ENCODE measurements at places on chromosomes 6 and 20.

- DNase-seq, result no peak
Observed at GRCh38 chr6:1475174-1475573, 85.8 kb downstream of the FOXF2 start.

DNA sequence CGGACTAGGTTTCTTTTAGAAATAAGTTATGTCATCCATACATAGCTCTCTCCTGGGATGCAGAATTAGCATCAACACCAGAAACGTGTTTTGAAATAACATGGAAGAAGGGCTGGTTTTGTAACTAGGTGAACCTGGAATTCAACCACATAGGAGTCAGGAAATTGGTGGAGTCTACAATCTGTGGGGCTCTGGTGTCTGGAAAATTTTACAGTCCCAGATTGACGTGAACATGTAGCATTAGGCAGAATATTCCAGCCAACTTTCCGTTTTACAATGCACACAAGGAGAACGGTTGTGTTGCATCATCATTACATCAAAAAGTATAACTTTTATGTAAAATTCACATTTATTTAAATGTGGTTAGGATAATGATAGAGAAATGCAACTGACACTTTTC, 1.9 kb downstream of the KCNQ5 start:
- DNase-seq, result no peak

- no peak for DNase-seq
Observed at GRCh38 chr20:33670715-33671499, 3.3 kb downstream of the NECAB3 start.

GRCh38 chr20:61570646-61571195, 318.7 kb downstream of the CDH4 start:
- no peak for DNase-seq

GRCh38 chr6:132399376-132400074, 1.8 kb downstream of the MOXD1 start:
- peak; percentile 85 for DNase-seq

GRCh38 chr20:63840405-63840828, 9.4 kb upstream of the ZBTB46 start:
- DNase-seq, result no peak

- DNase-seq, result peak; percentile 15
Observed at GRCh38 chr6:13664703-13665352, 46.8 kb downstream of the RANBP9 start.

DNA sequence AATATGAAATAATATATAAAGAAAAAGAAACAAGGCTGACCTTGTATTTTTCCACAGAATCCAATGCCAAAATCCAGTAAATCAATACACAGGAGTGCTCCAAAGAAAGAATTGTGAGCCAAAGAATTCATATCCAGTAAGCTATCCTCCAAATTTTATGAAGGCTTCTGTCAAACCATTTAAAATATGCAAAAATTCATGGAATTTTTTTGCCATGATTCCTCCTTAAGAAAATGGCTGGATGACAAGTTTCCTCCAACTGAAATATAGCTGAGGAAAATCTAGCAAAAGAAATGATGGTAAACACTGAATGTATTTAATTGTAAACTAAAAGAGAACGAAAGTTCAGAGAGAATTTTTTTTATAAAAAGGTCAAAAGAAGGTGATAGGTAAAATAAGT, 290.3 kb downstream of the UBE3D start:
- DNase-seq, result peak; percentile 4

DNA sequence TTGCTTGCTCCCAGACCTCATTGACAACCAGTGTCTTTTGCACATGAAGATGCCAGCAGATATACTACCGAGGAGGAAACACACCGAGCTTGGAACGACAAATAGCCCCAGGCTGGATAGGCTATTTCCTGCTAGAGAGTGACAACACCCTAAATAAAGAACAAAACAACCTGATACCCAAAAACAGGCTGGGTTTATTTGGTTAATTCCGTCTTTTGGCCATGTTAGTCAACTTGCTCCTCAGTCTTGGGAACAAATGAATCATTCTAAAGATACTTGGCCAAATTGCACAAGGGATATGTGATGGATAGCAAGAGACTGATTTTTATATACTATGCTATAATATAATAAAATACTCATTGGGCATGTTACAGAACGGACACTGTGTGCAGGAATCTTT, 11.5 kb upstream of the MUC22 start:
- DNase-seq, result no peak

DNA sequence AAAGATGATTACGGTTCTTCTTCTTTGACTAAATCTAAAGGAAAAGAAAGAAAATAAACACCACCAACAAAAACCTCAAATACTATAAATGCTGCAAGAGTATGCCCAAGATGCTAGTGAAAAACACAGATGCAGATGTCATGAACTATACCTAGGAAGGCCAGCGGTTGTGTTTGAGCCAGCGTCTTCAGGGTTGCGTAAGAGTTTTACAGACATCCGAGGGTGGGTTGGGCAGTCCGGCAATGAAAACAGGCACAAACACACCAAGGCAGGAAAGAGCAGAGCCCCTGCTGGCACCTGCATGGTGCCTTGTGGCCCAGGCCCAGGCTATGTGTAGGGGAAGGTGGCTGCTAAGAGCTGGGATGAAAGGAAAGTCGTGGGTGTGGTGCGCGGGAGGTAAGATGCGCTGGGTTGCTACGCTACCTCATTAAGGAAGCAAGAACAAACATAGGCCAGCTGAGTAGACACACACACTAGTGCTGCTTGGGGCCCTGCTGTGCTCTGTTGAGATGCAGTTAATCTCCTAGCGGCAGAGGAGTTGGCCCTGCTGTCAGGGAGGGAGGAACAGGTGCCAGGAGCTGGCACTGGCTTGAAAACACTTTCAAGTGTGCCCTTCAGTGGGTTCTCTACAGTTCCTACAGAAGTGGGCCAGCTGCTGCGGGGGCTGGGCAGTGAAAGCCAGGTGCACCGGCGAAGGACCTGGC, 170.2 kb upstream of the PLN start:
- DNase-seq, result no peak

DNA sequence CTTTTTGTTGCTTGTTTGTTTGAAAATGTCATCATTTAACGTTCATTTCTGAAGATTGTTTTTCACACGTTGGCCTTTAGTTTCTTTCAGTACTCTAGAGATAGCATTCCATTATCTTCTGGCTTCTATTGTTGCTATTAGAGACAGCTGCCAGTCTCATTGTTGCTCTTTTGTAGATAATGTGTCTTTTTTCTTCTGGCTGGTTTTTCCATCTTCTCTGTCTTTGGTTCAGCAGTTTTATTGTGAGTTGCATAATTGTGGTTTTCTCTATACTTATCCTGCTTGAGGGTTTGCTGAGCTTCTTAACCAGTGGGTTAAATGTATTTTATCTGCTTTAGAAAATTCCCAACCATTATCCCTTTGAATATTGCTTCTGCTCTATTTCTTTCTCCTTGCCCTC, 23.2 kb upstream of the AIG1 start:
- no peak for DNase-seq

DNA sequence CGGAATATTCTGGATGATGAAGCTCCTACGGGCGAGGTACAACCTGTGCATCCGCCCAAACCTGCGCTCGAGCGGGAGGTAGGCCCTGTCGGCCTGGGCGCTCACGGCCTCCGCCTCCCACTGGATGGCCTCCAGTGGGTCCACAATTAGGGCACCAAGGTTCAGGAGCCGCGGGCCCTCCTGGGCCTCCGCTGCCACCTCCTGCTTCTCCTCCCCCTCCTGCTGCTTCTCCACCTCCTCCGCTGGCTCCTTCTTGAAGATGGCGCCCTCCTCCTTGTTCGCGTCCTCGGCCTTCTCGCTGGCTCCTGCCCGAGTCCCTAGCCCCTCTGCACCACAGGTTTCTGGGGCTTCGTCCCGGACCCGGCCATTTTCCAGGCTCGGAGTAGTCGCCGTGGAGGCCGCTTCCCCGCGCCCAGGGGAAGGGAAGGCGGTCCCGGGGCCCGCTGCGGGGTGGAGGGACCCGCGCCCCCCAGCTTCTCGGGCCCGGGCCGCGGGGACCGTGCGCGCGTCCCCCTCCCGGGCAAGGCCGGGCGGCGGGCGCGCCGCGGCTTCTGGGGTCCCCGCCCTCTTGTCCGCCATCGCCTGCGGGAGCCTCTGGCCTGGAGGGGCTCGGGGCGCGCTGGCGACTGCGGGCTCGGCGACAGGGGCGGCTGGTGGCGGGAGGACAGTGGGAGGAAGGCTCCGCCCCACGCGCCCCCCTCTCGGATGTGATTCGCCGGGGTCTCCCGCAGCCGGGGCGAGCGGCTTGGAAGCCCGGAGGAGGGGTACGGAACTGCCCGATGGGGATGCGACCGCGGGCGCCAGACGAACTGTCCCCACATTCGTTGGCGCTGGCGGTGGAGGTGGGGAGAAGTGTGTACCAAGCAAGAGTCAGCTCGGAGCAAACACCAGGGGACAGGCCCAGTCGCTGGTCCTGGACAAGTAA, 17.6 kb downstream of the PLAGL2 start:
- no peak for DNase-seq

DNA sequence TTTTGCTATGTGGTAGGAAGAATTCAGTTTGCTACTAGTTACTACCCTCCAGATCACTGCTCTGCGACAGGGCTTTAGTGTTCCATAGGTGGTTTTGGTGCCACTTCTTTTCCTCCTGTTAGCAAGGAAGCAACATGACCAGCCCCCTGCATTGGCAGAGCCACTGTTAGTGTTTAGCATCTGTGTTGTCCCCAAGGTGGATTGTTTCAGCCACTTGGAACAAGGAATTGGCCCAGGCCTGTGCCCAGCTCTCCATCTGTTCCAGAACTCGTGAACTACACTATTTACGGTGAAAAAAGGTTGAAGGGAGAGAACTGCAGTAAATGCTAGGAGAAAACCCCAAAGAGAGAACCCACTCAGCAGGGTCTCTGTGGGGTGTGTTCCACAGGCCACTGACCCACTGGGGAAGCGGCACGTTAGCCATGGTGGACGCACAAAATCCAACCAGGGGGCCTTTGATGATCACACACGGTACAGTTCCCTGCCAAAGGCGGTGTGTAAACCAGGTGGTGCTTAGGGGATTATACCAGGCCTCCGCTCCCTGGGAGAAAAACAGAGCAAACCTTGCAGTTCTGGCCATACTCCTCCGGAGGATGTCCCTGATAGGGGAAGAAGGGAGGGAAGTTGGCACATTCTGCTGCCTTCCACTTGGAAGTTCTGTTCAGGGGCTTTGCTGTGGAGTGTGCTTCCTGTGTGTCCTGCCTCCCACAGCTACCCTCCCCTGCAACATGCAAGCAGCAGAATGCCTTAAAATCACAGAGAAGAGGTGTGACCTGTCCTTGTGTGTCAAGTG, 72.3 kb downstream of the LYRM2 start:
- DNase-seq, result no peak

GRCh38 chr6:139378882-139379341, 4.5 kb upstream of the CITED2 start:
- DNase-seq, result peak; percentile 40

DNA sequence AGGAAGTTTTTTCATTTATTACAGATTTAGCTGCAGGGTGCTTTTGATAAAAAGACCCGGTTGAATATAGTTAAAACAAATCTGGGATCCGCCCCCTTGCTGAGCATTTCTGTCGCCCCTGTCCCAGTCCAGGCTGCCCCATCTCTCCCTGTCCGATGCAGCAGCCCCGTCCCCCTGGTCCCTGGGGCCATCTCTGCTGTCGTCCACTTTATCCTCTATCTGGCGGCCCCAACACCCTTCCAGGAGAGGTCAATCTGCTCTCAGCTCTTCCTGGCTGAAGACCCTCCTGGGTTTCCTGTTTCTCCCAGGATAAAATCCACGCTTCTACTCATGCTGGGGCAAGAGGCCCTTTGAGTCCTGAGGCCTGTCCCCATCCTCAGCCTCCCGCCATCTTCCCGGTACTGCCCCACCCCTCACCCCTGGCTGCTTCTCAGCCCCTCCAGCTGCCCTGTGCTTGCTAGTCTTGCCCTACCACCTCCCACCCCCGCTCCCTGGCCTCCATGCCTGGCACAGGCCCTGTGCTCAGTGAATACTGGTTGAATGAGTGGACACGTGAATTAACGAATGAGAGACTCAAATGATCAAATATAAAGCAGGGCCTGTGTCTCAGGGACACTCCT, 16.0 kb upstream of the PHACTR3 start:
- DNase-seq, result no peak

- DNase-seq, result no peak
Observed at GRCh38 chr20:18496042-18496441, 983 bp downstream of the RBBP9 start.

DNA sequence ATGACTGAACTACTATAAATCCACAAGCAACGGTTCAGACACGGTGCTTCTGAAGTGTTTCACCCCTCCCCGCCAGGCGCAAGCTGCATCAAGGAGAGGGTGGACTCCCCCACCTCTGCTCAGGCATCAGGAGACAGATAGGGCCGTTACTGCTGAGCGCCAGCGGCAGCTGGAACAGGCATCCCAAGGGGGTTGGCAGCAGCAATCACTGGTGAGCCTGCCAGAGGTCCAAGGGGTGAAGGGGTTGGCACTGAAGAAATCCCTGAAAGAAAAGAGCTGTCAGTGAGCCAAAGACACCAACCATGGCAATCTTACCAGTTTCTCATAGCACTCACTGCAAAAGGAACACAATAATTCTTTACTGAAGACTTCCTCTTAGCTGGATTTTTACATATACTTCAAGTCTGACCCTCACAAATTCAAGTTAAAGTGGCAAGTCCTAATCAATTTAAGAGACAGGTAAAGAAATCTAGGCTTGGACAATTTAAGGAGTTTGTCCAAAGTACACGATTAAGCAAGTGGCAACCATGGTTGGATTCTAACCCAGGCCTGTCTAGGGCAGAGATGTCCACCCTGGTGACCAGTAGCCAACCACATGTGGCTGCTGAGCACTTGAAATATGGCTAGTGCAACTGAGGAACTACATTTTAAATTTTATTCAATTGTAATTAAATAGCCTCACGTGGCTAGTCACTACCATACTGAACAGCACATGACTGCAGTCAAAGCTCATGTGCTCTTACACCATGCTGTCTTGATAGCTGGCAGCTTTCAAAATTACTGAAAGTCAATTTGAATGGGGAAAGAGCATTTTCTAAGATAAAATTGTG, 21.7 kb upstream of the TBC1D20 start:
- DNase-seq, result no peak

DNA sequence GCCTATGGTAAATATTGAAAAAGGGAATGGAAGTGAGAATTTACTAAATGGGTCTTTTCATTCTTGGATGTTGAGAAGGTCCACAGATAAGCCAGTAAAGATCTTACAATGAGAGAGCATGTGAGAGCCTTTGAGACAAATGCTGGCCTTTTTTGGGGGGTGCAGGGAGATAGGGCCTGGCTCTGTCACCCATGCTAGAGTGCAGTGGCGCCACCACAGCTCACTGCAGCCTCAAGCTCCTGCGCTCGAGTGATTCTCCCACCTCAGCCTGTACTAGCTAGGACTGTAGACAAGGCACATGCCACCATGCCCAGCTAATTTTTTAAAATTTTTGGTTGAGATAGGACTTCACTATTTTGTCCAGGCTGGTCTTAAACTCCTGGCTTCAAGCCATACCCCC, 63.2 kb upstream of the TMEM181 start:
- DNase-seq, result no peak

GRCh38 chr6:117911660-117912059, 4.6 kb downstream of the SLC35F1 start:
- DNase-seq, result no peak

- no peak for DNase-seq
Observed at GRCh38 chr20:49924247-49924646, 8.9 kb upstream of the SPATA2 start.

- no peak for DNase-seq
Observed at GRCh38 chr6:28000351-28001045, 43.5 kb downstream of the OR2B6 start.

GRCh38 chr20:46000262-46000996, 8.3 kb upstream of the MMP9 start:
- DNase-seq, result no peak

- peak; percentile 87 for DNase-seq
Observed at GRCh38 chr6:16277101-16277981, 39.0 kb downstream of the GMPR start.

- DNase-seq, result no peak
Observed at GRCh38 chr20:49480236-49480635, 2.2 kb downstream of the KCNB1 start.

- DNase-seq, result peak; percentile 29
Observed at GRCh38 chr20:9066191-9066590, 2.7 kb upstream of the PLCB4 start.
